ENCODE measurements at places on chromosomes 1 and 21.
A peak's percentile ranks its signal among the peaks of the same experiment; 100 is the strongest.

GRCh38 chr1:216750031-216750627 lies 26.9 kb upstream of the ESRRG start:
- DNase-seq, result no peak

DNA sequence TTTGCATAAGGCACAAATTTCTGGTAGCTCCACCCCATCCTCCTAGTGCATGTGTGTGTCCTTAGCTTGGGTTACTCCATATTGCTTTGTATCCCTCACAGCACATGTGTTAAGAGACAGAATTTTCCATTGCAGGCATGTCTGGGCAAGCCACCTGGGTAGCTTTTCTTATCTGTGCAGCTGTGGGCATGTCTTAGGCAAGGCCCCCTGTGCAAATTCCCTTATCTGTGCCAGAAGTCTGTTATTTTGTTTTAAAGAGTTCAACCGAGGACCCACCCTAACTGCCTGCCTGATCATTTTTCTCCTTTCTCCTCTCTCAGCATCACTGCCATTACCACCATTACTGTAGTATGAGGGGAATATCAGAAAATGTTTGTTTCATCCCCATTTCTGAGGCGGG lies 131.9 kb downstream of the CYYR1 start:
- DNase-seq, result no peak

DNA sequence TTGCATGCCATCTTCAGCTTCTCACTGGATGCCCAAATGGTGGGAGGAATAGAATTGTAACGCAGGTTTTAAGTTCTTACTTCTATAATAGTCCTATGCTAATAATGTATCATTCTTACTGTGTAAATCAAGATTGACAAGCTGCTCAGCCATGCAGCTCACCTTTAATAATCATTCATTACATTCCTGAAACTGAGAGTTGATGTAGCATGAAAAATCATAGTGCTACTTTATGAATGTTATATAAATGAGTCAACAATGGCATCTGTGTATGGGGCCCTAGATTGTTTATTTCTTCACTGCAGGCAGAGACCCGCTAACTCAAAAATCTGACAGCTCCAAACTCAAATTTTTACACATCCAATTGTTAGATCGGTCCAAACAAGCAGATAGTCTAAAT lies 34.4 kb downstream of the FH start:
- no peak for DNase-seq

GRCh38 chr1:165344198-165344597 lies 12.3 kb downstream of the LMX1A start:
- DNase-seq, result no peak

- no peak for DNase-seq
Measured at GRCh38 chr1:178938959-178939317, 68.1 kb upstream of the ANGPTL1 start.

GRCh38 chr1:162056043-162056442 lies 13.4 kb upstream of the NOS1AP start:
- DNase-seq, result peak; percentile 73

GRCh38 chr1:171206204-171206977 lies 21.3 kb downstream of the FMO2 start:
- no peak for DNase-seq

GRCh38 chr1:84133479-84133878 lies 10.6 kb upstream of the PRKACB start:
- DNase-seq, result no peak

DNA sequence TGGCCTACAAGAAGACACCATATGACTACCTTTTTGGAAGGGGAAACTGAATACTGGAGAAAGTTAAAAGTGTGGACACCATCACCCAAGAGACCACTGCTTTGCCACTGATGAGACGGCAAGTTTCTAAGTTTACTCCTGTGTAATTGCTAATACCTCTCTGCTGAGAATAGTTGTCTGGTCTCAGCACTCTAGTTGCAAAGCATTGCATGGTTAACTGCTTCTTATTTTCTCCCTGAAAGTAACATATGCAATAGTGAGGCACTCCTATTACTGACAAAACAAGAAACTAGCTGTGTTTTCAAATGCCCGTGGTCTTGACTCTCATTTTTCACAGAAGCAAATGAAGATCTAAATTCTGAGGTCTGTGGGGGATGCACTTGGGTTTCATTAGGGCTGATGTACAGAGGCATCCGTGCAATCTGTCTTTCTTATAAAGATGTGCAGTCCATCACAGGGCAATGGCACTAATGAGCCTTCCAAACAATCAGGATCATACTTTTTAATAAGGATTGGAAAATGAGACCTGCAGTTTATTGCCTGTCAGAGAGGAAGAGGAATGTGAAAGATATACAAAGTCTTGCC lies 62.9 kb downstream of the IFI44 start:
- DNase-seq, result no peak

- DNase-seq, result no peak
Measured at GRCh38 chr1:12709091-12709491, 6.8 kb upstream of the AADACL3 start.

GRCh38 chr1:27632387-27633297 lies 2.3 kb downstream of the FGR start:
- peak; percentile 82 for DNase-seq

DNA sequence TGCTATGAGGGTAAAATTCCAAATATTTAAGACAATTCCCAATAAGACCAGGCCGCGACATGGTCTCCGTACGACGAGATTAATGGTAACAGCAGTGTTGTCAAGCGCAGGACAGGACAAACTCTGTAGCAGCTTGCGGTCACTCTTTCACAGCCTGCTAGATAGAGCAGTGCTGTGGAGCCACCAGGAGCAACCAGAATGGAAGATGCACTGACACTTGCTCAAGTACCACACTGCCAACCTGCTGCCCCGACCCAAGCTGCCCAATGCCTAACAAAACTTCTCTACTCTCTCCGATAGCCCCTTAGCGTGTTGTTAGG lies 636 bp downstream of the WARS2 start:
- DNase-seq, result no peak

DNA sequence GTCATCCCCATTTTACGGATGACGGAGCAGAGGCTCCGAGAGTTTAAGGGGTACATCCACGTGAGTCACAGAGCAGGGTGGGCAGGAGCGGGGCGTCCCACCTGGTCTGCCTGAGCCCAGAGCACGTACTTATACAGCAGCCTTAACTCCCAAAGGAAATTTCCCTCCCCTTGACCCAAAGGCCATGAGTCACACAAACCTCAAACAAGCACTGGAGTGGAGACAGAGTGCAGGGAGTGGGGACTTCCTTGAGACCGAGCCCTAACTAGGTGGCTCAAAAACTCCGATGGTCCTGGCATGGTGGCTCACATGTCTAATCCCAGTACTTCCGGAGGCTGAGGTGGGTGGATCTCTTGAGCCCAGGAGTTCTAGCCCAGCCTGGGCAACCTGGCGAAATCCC lies 141.6 kb upstream of the KLHDC7A start:
- no peak for DNase-seq

GRCh38 chr1:110538075-110538474 lies 19.1 kb upstream of the KCNA10 start:
- no peak for DNase-seq

DNA sequence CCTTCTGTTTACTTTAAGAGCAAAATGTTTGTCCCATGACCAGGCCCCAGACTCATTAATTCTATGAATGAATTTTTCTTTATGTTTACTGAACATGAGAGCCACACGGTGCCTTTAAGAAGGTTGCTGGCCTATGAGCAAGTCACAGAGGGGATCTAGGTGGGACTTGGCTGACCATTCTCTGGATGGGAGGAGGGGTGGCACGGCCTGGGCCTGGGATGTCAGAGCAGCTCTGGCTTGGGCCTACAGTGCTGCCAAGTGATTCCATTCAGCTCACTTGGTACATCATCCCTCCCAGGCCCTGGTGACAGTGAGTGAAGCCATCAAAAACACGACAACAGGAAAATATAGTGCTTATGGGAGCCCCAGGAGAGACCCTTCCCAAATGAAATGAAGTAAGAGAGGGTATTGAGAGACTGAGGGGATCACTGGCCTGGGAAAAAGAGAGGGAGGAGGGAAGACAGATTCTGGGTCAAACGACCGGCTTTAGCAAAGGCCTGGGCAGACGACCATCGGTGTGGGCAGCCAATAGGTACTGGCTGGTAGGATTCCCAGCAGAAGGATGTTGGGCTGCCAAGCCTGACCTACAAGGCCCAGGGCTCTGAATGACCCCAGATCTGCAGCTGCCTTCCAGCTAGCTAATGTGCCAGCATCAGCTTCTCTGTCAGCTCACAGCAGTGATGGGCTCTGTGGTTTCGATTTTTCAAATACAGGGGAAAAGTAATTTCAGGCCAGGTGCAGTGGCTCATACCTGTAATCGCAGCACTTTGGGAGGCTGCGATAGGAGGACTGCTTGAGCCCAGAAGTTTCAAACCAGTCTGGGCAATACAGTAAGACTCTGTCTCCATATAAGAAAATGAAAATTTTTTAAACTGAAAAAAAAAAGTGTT lies 3.3 kb downstream of the TMEM53 start:
- DNase-seq, result no peak

DNA sequence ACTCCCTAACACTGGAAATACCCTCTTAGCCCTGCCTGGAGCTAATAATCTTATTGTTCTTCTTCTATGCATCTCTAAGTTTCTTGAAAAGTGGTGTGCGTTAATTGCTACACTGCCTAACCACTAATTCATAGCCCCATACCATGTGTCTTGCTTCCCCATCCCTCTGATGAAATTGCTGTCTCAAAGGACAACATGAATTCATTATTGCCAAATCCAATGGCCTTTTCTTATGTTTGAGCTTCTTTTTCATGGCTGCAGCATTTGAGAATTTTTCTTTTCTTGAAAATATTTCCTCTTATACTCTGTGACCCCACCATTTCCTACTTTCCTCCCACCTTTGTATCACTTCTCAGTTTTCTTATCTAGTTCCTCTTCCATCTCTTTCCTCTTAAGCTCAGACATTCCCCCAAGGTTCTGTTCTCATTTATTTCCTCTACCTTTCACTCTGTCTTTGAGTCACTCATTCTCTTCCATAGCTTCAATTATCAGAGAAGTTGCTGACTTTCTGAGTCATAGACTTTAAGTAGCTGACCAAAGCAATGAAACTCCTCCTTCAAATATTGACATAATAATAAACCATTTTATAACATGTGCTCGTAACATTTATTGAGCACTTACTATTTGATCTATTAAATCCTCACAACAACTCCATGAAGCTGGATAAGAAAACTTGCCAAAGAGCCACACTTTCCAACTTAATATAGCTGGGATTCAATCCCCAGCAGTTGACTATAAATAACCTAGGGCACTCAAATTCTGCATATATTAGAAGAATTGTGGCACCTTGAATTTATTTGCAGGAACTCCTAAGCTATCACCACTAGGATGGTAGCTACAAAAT lies 35.5 kb upstream of the ATP6V1G3 start:
- DNase-seq, result no peak

- DNase-seq, result no peak
Measured at GRCh38 chr1:26274801-26275425, 5.0 kb upstream of the SH3BGRL3 start.

DNA sequence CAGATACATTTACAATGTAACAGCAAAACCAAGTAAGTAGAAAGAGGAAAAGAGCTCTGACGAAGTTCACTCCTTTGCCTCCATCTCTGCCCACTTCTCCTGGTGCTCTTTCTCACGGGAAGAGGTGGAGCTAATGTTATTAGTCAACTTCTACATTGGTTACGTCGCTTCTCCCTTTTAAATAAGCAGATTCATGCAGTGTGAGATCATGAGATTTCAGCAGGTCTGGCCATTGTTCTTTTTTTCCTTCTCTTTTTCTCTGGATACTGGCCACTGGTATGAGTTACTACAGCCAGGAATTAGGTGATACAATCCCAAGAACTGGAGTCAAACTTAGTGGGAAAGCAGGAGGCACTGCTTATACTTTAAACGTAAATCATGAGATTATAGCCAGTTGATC lies 207.1 kb downstream of the AKT3 start:
- DNase-seq, result no peak

- no peak for DNase-seq
Measured at GRCh38 chr1:148333875-148334338, 149.2 kb downstream of the PPIAL4G start.

Data from activated effector memory CD4-positive, alpha-beta T cell treated with anti-CD3 and anti-CD28 coated beads, Interleukin-2, amount 50 U/mL, for 16 hours (primary cell).